ENCODE measurements at places on chromosomes 3 and 15.

GRCh38 chr3:9902372-9903237 is at the start of gene IL17RE:
IL17RE (plus strand) TSS chr3:9902848; CDS start chr3:9902933, 85 bp downstream.
- DNase-seq: no peak

GRCh38 chr15:49621887-49622286 is 1.0 kb downstream of the DTWD1 start:
- DNase-seq: peak; percentile 47

DNA sequence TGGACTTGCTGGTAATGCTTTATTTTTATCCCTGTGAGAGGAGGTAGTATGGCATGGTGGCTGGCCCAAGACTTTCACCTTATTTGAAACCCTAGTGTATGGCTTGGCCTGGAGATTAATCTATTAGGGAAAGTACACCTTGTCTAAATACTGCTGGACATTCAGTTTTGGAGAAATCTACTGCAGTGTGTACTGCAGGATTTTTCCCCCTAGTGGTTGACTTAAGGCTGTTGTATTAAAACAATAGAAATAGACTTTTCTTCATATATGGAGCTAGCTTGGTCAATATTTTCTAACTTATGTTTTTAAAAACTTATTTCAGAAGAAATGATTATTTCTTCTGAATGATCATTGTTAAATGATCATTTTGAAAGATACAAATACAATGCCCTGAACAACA is 13.9 kb upstream of the SLITRK3 start:
- DNase-seq: peak; percentile 23

DNA sequence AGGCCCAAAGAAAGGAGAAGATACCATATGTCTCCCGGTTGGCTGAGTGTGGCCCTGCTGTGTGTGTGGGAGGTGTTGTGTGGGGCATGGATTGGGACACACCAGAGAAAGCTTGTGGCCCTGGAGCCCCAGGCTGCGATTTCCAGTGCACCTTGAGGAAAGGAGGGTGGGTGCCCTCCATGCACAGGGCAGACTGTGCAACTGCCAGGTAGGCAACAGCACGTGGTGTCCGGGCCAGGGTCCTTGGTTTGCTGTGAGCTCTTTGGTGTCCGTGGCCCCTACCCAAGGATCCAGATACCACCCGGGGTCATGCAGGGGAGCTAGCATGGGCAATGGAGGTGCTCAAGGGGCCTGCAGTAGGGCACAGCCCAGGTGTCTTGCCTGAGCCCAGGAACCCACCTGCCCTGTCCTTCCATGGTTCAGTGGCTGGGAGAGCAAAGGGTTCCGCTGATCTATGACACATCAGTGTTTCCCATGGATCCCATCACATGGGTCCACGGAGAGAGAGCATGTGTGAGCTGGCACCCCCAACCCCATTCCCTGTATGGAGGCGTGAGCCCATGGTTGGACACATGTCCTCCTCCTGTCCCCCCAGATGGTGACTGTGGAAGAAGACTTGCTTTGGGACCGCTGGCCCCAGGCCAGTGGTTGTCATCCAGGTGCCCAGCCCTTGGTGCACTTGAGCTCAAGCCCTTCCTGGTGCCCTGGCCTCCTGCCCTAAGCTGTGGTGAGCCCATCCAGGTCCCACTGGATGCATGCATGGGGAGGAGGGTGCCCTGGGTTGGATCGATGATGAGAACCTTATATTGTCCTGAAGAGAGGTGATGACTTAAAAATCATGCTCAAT is 223.4 kb downstream of the SNRPN start:
- DNase-seq: no peak

DNA sequence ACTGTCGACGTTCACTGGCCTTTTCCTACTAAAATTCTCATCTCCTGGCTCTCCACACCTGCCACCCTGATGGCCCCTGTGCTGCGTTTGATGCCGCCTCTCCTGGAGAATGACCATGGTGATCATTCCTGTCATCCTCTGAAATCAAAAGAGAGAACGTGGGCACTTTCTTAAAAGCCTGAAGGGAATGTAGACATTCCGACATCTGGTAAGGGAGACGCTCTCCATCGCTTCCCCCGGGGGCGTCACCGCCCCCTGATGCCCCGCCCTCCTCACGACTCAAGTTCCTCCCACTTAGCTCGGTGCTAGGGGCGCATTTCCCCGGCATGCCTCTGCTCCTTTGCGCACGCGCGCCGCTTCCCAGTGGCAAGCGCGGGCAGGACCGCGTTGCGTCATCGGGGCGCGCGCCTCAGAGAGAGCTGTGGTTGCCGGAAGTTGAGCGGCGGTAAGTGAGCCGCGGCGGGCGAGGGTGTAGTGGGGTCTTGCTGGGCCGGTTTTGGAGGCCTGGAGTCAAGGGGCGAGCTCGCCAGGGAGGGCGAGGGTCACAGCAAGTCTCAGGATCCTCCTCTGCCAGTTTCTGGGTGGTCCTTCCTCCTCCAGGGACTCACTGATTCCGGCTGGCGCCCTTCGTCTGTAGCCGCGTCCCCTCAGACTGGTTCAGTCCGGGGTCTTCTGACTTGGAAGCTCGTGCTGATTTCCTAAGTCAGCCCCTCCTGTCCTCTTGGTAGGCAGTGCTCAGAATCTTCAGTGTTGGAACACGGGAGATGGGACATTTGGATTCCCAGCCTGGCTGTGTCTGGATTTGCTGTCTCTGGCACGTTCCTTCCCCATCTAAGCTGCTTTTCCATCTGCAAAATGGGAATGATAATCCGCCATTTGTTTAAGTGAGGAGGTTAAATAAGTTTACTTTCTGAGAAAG is at the start of gene ATG7:
Gene ATG7, plus strand, starts transcription at position 412 of the 919 bp plus-strand sequence. CDS start 26,299 bp downstream, outside the sequence.
- DNase-seq: peak; percentile 99

DNA sequence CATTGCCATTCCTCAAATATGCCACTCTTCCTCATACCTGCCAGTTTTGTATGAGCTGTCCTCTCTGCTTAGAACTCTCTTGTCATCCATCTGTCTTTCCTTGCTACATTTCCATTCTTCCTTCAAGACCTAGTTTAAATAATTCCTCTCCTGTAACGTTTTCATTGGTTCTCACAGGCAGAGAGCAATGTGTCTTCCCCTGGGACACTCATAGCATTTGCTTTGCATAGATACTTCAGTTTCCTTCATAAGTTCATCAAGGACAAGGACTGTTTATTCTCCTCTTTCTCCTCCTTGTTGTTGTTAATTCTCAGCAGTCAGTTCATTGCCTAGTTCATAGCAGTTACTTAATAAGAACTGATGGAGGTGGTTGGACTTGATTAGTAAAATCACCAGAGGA is 10.5 kb downstream of the NR2C2 start:
- DNase-seq: no peak

DNA sequence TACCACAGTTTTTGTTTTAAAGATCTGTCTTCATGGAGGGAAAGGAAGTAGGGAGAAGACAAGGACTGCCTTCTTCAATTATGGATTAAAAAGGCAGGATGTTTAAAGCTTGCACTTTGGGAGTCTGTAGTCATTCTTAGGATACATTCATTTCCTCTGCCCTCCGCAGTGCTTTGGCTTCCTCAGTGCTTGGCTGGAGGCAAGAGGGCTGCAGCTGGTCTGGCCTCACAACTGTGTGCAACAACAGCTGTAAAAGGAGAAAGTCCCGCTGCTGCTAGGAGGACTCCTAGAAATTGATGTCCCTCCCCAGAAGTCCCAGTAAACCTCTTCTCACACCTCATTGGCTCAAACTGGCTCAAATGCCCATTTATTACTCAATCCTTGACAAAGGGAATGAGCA is 54.4 kb upstream of the PPP2R3A start:
- no peak for DNase-seq

DNA sequence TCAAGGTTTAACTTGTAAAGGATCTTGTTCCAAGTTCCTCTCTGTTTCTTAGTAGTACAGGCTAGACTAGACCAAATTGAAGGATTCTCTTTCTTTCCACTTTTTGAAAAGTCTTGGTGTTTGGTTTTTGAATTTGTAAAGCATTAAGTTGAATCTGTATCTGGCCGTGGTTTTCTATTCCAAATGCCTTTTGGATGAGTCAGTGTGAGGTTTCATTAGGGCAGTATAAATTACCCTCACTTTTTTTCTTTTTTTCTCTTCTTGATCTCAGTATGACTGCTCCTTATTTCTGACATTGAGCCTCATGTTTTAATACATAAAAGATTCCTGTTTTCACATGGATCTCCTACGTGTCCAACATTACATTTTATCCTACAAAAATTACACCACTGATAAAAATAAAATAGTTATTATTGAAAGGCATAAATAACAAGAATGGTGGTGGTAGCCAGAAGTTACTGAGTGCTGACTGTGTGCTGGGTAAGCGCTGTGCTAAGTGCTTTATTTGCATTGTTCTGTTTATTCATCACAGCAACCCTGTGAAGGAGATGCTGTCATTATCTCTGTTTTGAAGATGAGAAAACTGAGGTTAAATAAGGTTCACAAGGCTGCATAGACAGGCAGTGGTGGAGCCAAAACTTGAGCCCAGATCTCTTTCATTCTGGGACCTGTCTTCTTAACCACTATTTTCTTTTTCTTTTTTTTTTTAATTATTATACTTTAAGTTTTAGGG is 48.3 kb downstream of the MITF start:
- DNase-seq: peak; percentile 75

DNA sequence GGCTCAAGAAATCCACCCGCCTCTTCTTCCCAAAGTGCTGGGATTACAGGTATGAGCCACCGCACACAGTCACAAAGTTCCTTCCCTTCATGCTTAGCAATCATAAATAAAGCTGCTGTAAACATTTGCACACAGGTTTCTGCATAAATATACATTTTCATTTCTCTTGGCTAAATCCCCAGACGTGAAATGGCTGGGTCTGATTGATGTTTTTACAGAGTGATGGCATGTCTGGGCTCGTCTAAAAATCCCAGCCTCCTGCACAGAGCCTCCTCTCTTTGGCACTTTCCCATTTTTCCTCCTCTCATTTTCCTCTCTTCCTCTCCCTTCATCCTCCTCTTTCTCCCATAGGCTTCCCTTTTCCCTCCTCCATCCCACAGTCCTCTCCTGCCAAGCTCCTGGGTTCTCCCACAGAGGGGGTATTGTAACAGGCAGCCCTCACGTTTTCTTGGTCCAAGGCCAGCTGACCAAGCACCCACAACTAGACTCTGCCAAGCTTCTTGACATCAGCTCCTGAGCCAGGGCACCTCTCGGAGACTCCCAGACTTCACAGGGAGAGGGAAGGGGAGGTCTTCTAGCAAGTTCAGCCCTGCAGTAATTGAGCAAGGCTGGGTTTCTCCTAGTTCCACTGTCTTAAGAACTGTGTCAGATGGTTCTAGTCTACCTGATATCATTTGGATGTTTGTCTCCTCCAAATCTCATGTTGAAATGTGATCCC is 10.5 kb upstream of the PLA2G4E start:
- no peak for DNase-seq

- no peak for DNase-seq
These were observed 158.7 kb upstream of the BHLHE40 start for GRCh38 chr3:4820296-4821121.

DNA sequence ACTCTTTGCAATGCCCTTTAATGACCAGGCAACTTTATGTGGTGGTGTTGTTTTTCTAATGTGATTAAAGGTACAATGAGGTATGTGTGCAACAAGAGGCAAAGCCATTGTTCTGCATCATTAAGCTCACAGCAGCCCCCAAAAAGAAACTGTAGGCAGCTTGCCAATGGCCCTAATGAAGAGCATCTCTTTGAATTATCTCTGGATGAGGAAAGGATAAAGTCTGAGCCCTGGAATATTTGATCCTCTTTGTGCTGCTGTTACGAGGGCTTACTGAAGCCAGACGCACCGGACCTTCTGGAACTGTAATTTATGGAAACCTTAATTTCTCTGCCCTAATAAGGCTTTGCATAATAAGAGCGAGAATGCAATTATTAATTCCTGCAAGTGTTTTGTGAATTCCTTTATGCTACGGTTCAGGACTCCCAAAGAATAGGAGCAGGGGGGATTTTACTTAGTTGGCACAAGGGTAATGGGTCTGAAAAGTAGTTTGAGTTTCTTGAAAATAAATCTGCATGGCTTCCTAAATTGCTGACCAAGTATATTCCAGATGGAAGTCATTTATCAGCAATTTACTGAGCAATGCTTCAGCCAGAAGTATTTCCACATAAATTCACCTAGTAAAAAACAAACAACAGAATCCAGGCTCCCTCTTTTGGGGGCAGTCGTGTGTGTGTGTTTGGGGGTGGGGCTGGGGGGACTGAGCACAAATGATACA is 193.4 kb downstream of the PDZRN3 start:
- no peak for DNase-seq

- DNase-seq: no peak
These were observed 98.1 kb downstream of the SSR3 start for GRCh38 chr3:156456771-156457224.

- DNase-seq: no peak
These were observed 236.6 kb downstream of the SV2B start for GRCh38 chr15:91336687-91337086.

GRCh38 chr3:132231633-132232032 is 85.6 kb upstream of the ACP3 start:
- DNase-seq: peak; percentile 83

DNA sequence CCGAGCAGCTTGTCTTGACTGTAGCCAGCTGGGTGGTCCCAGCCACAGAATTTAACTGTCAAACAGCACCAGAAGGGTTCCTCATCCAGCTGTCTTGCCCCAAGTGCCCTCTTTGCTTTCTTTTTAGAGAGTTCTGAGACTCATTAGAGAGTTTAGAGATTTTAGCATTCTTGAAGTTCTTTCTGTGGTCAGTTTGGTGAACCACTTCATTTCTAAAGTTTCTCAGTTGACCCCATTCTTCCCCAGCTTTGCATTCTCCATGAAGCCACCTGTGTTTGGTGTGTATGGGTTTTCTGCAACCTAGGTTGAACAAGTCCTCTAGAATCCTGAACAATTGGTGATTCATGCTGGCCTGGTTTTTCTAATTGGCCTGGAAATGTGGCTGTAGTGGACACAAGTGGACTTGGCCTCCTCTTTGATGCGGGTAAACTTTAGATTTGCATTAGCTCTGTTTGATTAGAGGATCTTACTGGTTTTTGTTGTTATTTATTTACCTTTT is 33.7 kb downstream of the FLNB start:
- DNase-seq: peak; percentile 63

DNA sequence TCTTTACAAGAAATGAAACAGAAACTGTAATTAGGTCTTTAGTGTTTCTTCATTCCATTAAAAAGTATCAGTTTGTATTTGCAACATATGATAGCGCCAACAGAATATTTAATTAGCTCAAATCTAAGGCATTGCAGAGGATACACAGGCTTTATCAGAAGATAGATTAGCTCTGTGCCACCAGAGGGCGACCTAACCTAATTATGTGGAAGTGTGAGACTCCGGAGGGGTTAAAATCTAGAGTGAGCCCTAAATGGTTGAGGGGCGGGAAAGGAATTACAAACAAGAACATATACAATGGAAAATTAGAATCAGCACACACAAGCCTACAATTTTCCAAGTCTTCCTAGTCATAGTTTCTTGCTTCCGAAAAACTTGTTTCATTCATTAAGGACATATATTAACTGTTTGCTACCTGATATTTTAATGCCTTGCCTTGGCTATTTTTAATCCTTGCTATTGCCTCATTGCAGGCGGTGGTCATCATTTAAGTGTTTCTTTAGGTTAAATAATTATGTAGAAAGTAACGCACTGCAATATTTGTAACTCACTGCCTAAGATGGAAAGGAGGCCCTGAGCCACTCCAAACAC is 18.0 kb upstream of the RYR3 start:
- DNase-seq: peak; percentile 73
